ENCODE measurements at places on chromosomes 6 and 20. TPM values are rescaled to one million over a fixed set of nuclear protein-coding genes. Genes with fewer than 3 reads are reported as not detected.

Gene SIRPA
- 18.5 TPM for total RNA-seq

DNA sequence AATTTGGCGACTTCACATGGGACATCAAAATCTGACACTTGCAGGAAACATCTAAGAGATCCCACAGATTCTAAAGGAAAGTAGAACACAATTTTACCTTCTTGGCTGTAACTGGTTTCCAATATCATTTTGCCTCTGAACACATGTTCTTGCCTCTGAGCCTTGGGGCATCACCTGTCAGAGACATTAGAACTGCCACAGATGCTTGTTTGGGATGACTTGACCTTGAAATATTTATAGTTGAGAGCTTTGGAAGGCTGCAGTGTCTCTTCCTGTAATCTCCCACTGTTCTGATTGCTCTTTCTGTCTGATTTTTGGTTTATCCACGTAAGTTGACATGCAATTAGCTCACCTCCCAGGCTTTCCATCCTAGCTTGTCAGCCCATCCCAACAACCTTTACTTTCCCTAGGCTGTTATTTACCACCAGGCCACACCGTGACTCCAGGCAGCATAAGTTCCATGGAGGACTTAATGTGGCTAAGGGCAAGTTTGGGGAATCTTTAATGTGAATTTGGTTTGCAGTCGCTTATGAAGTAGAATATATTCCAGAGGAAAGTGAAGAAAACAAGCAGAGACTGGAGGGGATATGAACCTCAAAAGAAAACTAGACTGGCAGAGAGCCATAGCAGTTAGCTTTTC lies 256.5 kb upstream of the RIN2 start:
- no peak overlapping the region for H3K4me3 ChIP-seq
- no peaks in the 10 kb centered on the region for H3K4me1 ChIP-seq
- no peaks in the 10 kb centered on the region for H3K36me3 ChIP-seq
- H3K27ac ChIP-seq, result no peak overlapping the region
- H3K27me3 ChIP-seq, result peaks cover 21% of the 10 kb centered on the region

DNA sequence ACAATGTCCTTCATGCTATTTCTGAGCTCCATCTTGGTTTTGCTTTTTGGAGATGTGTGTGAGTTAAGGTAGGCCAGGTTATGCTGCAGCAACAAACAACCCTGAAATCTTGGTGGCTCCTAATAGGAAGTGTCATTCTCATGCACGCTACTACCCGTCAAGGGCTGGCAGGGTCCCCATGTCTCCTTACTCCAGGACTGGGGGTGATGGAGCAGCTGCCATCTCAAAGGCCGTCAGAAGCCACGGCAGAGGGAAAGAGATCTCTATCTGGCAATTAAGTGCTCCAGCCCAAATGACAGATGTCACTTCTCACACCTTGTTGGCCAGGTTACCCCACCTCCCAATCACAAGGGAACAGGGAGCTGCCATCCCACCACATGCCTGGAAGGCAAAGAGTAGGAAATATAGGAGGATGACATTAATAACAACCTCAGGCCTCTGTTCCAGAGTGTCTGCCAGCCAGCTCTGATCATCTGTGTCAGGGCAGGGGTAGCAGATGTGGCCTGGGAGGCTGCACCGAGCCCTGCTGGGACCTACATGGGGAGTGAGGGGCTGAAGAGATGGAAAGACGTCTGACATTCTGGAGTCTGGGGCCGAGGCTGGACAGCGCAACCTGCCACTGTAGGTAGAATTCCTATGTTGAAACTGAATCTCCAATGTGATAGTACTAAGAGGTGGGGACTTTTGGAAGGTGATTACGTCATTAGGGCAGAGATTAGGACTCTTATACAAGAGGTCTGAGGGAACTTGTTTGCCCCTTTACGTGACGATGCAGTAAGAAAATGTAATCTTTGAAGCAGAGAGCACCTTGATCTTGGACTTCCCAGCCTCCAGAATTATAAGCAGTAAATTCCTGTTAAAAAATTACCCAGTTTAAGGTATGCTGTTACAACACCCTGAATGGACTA lies 4.8 kb upstream of the SDCBP2 start:
- peaks cover 22% of the 10 kb centered on the region for H3K4me1 ChIP-seq
- peaks cover 21% of the 10 kb centered on the region for H3K36me3 ChIP-seq
- no peak overlapping the region for H3K27ac ChIP-seq
- DNase-seq, result no peak
- H3K27me3 ChIP-seq, result no peaks in the 10 kb centered on the region

DNA sequence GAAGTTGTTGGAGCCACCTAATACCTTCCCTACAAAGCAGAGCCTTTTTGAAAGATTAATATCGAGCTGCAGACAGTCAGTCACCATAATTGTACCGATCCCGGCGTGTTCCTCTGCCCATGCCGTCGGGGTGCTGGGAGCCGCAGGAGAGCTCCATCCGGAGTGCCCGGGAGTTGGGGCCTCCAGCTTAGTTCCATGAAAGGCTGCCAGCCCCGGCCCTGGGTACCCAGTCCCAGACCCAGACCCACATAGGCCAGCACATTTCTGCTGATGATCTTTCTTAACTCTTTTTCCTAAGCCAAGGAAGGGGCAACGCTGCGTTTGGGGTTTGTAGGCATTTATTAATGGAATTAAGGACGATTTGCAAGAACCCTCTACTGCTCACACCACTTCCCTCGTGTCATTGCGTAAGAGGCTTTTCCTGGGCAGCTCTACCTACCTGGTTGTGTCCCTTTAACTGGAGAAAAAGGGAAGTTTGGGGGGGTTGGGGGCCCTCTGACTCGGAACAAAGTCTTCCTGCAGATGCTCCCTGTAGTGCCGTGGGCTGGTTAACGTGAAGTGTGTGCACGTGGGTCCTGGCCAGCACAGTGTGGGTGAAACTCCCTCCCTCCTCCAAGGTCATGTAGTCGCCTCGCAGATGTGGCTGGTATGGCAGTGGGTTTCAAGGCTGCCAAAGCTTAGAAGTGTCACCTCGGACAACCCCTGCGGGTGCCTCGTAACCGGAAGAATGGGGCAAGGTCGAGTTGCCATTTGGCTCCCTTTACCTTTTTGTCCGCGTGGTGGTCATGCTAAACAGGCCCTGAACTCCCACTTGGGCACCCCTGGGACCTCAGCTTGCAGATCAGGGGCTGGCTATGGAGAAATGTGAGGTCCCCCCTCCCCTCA lies 54.3 kb upstream of the APCDD1L start:
- no peaks in the 10 kb centered on the region for H3K27me3 ChIP-seq
- no peak for DNase-seq
- no peak overlapping the region for H3K4me3 ChIP-seq
- H3K4me1 ChIP-seq, result no peaks in the 10 kb centered on the region
- no peak overlapping the region for H3K27ac ChIP-seq
